NCI-H526 (cell line): ENCODE measurements at places on chromosomes 1 and 21.

- no peak for DNase-seq
These were observed 28.6 kb downstream of the UBIAD1 start for GRCh38 chr1:11301601-11302000.

DNA sequence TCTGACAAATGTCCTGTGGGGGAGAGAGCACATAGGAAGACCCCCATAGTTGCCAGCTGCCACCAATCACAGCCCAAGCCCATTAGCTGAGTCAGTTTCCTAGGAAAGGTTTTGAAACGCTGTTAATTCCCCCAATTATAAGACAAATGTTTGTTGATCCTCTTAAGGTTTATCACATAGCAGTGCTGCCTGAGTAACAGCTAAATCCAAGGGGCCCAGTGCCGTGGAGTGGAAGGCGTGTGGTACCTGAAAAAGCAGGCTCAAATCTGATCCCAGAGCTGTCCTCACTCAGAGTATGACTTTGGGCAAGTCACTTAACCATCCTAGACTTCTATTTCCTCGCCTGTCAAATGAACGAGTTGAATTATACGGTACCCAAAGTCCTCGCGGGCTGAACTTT is 69.5 kb downstream of the GRIK3 start:
- DNase-seq: no peak

DNA sequence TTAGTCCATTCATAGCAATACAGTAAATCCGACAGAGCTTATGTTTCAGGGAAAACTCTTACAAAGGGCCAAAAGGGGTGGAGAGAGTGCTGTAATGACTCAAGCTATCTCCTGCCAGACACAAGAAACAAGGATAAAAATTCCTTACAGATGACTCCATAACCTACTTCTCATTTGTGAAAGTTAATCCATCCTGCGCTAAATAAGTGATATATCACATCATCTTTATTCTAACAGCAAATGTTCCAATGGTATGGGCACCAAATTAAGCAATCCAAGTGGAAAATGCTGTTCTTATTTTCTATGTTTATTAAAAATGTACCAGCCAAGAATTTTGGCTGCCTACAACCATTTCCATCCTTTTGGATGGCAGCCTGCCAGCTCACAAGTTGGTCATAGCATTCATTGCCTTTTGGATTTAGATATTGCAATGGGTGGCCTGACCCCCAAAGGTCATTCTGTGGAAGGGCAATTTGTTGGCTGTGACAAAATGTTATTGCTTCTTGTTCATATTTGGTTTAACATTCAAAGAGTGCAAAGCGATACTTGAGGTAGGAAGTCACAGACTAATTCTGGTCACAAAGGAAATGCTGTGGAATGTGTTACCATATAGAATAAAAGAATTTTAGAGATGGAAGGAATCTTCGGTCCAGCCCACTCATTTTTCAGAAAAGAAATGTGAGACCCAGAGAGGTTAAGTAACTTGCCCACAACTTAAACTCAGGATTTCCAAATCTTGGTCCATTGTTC is 2.8 kb upstream of the ENAH start:
- peak; percentile 3 for DNase-seq

- no peak for DNase-seq
These were observed 38.7 kb downstream of the TRIM62 start for GRCh38 chr1:33143176-33143575.

DNA sequence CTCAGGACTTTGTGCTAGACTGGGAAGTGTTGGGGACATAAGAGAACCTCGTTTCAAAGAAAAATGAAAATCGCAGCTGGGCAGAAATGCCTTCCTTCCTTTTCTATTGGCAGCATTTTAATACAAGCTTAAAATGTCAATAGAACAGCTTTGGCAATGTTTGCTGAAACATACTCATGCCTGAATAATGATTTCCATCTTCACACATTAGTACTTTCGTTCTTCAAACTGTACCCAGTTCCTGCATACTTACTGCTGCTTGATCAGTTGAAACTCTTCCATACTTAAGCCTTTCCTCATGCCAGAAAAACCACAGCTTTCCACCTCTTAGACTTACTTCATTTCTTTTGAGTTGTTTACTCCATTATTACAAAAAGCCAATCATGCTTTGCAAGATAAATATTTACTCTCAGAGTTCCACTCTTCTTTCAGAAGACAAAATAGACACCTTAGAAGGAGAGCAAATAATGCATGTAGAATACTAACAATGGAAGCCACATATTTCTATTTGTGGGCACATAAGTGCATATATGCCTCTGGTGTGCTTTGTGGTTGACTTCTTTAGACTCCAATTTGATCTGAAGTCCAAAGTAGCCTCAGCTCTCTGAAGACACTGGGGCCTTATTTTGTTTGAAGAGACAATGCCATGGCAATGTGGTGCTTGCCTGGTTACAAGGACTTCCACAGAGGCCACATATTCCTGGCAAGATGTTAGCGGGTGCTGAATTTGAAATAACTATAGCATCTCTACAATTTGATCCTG is 22.7 kb upstream of the CD55 start:
- DNase-seq: peak; percentile 30

DNA sequence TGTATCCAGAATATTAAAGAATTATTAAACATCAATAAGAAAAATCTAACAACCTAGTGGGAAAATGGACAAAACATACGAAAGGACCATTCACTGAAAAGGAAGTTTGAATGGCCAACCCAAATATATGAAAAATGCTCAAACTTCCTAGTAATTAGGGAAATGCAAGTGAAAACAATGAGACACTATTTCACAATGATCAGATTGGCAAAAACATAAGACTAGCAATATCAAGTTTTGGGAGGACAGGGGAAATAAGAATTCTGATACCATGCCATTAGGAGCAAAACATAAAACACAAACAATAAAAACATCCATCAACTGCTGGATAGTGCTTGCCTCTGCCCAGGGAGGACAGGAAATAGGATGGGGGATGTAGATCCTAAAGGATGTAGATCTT is 14.3 kb downstream of the XCL2 start:
- DNase-seq: no peak

- no peak for DNase-seq
These were observed 12.3 kb upstream of the IFI44L start for GRCh38 chr1:78607944-78608343.

DNA sequence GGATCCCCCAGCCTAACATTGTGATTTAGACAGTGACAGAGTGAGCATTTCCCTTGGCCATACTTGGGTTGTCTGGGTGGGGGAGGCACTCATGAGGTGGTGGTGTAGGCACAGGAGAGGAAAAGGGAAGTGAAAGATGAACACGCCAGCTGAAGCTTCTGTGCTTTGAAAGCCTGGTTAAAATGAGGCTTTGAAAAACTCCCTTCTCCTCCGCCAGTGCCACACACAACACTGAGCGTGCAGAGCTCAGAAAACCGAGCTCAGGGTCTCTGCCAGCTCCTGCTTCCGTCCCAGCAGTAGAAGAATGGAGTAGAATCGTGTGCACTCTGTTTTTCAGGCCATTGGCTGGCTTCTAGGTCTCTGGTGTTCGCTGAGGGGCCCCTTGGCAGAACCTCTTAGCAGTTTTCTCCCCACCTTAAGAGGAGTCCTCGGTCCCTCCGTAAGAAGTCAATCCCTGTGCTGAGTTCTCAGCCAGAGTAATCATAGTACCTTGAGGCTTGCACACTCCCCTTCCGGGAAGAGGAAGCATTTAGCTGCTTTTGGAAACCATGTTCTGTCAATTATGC is 12.9 kb downstream of the PLEKHM2 start:
- DNase-seq: no peak

DNA sequence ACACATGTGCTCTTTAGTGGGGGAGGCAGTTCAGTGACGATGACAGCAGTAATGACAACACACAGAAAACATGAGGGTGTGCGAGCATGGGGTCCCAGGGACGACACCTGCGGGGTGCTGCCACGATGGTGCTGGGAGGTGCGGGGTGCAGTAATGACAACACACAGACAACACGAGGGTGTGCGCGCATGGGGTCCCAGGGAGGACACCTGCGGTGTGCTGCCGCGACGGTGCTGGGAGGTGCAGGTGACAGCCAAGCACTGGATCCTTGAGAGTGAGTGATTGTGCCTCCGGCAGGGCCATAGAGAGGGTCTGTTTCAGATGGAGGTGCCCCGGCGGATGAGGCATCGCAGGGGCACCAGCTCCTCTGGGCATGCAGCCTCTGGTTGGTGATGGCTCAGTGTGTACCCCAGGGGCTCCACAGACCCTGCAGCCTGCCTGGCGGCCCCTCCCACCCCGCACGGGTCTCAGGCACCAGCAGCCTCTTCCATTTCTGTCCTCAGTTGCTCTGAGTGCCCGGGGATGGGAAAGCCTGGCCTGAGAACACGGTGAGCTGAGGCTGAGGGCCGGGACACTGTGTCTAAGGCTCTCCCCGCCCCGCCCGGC is 191.7 kb upstream of the ARHGEF16 start:
- no peak for DNase-seq

DNA sequence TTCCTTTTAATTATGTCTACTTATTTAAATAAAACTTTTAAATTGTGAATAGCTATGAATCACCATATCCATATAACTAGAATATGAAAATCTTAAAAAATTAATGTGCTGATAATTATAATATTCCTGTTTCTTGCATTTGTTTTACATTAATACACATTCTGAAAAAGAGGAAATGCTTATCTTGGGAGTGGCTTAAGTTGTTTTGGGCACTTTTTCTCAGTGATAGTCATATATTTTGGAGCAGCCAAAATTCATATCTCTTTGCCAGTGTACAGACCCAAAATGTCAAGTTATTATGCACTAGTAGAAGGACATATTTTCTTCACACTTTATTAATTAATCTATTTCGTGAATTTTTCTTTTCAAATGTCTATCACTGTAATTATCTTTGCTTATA is 838.5 kb downstream of the USP25 start:
- DNase-seq: no peak

DNA sequence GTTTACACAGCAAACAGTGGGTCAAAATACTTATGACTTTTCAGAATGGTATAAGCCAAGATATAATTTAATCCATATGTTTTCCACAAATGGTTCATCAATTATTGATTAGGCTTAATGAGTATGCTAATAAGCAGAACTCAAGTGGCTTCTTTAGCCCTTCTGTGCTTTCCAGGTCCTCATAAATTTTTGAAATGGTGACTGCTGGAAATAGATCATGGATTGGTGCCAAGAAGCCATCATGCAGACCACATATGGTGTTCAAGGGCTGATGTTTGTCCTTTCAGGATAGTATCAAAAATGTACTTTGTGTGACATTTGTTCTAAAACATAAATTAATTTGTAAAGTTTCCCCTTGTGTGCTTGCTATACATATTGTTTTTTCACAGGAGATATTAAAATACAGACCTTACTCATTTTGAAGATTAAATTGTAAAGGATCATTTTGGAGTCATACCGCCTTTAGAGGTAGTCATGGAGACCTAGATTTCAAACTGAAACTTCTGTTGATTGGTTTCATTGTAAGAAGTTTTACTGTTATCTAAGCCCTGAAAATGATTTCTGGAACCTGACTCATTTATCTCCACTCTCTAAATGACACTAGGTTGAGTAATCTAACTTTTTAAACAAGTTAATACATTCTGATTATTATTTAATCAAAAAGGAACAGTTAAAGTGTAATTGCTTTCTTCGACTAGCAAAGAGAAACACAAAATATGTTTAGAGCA is 507.9 kb downstream of the PLA2G4A start:
- no peak for DNase-seq
